Fibroblast of the aortic adventitia (primary cell): ENCODE measurements at places on chromosomes 1 and 21. TPM values are rescaled to one million over a fixed set of nuclear protein-coding genes. Genes with fewer than 3 reads are reported as not detected.

The CNR2 gene
- total RNA-seq: under 0.01 TPM in 1 of 2 replicates, not detected in the other

GRCh38 chr1:180542113-180542837, 16.5 kb upstream of the OVAAL start:
- DNase-seq: peak; percentile 51

- DNase-seq: no peak
Measured at GRCh38 chr21:26546446-26547097, 26.5 kb downstream of the CYYR1 start.

DNA sequence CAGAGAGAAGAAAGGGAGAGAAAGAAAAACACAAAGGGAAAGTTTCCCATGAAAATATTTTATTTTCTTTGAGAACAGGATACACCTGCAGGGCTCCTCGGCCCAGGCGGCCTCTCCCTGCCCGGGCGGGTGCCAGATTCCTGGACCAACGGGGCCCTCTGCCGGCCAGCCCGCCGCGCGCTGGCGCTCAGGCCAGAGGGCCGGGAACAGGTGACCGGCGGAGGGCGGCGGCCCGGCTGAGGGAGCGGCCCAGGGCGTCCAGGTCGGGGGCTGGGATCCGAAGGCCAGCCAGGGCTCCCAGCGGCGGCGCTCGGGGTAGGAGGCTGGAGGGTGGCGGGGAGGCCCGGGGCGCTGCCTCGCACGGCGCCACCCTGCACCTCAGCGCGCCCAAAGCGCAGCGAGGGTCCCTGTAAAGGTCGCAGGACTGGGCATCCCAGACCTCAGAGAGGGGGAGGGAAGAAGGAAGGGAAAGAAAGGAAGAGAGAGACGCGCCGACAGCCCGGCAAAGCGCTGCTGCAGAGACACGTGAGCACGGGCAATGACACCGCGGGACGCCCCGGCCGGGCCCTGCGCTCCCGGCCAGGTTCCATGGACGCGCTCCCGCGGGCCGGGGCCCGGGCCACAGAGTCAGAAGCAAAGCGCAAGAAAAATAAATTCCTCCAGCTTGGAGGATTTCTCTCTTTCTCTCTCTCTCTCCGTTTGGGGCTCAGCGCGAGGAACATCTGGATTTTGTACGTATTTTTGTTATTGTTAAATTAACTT, 927 bp downstream of the WNT9A start:
- DNase-seq: peak; percentile 63

- no peak for DNase-seq
Measured at GRCh38 chr1:27241677-27242076, 7.2 kb downstream of the WDTC1 start.

GRCh38 chr21:26124421-26124833, 46.1 kb downstream of the APP start:
- peak; percentile 53 for DNase-seq

DNA sequence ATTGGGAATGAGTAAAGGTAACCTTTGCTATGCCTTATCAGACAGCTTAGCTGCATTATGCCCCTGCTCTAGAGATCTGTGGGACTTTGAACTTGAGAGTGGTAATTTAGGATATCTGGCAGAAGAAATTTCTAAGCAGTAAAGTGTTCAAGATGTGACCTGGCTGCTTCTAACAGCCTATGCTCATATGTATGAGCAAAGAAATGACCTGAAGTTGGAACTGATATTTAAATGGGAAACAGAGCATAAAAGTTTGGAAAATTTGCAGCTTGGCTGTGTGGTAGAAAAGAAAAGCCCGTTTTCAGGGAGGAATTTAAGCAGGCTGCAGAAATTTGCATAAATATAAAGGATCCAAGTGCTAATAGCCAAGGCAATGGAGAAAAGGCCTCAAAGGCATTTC, 90.4 kb downstream of the HHIPL2 start:
- no peak for DNase-seq

The SH2D2A gene
- not detected in 2 replicates for total RNA-seq

GRCh38 chr21:45294509-45295291, 7.0 kb upstream of the POFUT2 start:
- peak; percentile 97 for DNase-seq

DNA sequence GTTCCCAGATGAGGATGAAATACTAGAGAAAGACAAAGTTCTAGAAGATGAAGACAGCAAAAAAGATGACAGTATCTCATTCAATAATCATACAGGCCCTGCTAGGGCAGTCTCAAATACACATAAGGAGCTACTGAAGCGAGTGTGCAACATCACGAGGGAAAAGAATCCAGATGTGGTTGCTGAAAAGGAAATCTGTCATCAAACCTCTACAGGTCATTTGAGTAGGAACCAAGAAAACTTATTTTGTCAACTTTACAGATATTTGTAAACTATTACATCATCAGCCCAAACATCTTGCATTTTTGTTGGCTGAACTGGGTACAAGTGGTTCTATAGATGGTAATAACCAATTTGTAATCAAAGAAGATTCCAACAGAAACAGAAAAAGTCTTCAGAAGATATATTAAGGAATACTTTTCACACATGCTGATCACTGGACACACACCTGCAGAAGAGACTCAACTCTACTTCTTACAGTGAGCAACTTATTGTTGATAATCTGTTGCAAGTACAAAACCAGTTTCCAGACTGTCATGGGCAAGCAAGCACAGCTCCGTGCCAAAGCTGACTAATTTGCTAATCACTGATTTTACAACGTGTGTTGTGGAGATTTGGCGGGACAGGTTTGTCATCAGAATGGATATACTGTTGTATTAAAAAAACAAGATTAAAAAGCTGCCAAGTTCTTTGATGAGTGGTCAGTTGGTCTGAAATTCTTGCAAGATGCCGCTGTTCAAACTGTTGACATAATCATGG, 42.1 kb downstream of the TRIM33 start:
- no peak for DNase-seq

- DNase-seq: no peak
Measured at GRCh38 chr1:176742322-176742721, 279.3 kb downstream of the PAPPA2 start.

The KCNE2 gene
- not detected in 2 replicates for total RNA-seq

The LCE6A gene
- not detected in 2 replicates for total RNA-seq

GRCh38 chr1:167909691-167910180, 4.2 kb downstream of the ADCY10 start:
- no peak for DNase-seq

- no peak for DNase-seq
Measured at GRCh38 chr1:38701088-38701487, 158.5 kb downstream of the RRAGC start.

The TIAM1 gene
- total RNA-seq: 7.8 and 15.1 TPM in 2 replicates

DNA sequence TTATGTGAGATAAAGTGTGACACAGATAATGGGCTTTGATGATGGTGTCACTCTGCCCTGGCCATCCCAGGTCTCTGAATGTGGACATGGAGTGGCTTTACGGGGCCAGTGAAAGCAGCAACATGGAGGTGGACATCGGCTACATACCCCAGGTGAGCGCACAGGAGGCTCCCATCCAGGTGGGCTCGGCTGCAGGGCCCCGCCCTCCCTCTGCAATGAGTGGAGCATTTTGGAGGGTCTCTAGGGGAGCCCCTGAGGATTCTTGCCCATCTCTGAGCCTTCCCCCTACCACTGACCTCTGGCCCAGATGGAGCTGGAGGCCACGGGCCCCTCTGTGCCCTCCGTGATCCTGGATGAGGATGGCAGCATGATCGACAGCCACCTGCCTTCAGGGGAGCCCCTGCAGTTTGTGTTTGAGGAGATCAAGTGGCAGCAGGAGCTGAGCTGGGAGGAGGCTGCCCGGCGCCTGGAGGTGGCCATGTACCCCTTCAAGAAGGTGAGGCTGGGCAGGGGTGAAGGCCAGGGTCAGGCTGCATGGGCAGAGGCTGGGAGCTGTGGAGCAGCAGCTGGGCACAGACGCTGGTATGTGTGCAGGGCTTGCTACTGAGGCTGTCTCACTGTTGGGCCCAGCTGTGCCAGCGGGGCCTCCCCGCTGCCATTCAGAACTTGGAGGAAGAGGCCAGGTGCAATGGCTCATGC, 8.2 kb upstream of the MTFR1L start:
- no peak for DNase-seq

- no peak for DNase-seq
Measured at GRCh38 chr1:84827976-84828375, 65.0 kb downstream of the LPAR3 start.

GRCh38 chr1:182839209-182840066, at the start of gene DHX9:
Gene DHX9 (plus strand): TSS chr1:182839347. CDS start chr1:182842567, 3,220 bp downstream.
- DNase-seq: peak; percentile 86

DNA sequence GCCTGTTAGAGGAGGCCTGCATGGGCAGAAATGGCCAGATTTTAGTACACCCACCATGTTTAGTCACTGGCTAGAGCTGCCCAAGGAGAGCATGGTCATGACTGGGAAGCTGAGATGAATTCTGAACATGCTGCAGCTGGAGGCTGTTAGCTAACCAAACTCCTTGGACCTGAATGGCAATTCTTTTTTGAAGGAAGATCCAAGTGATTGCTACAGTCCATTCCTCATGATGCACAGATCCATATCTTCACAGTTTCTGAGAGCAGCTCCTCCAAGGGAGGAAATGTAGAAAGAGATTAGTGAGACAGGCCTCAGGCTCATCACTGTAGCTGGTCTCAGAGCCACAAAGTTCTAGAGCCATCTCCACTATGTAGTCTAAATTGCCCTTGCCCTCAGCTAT, 11.1 kb downstream of the ZFYVE9 start:
- peak; percentile 35 for DNase-seq

The OR14K1 gene
- total RNA-seq: not detected in 2 replicates

The AQP10 gene
- not detected in 2 replicates for total RNA-seq

GRCh38 chr1:170590921-170591705, 59.1 kb downstream of the GORAB start:
- DNase-seq: no peak

- no peak for DNase-seq
Measured at GRCh38 chr1:176545034-176545639, 82.2 kb downstream of the PAPPA2 start.

GRCh38 chr1:93715529-93716126, 34.0 kb upstream of the BCAR3 start:
- DNase-seq: no peak

The ZNF436 gene
- total RNA-seq: 30.5 and 115 TPM in 2 replicates

DNA sequence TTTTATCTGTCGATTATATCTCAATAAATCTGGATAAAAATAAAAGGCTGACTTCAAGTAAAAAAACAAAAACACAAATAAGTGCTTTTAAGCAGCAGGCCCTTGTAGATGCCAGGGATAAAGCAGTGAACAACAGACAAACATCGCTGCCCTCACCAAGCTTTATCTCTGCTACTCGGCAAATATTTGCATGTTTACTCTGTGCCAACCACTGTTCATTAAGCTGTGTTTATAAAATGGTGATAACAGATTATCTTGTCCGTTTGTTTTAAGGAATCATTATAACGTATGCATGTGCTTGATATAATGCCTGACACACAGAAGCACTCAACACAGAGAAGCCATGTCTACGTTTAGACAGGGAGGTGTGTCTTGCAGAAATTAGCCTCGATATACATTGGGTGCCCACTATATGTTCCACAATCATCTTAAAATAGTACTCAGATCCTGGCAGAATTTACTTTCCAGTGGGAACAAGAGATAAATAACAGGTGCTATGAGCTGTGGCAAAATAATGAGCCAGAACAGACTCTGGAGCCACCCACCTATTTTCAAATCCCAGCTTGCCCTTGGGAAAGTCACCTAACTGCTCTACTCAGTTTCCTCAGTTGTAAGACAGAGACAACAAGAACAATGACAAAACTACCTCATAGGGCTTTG, 47.2 kb downstream of the TRIT1 start:
- DNase-seq: no peak

DNA sequence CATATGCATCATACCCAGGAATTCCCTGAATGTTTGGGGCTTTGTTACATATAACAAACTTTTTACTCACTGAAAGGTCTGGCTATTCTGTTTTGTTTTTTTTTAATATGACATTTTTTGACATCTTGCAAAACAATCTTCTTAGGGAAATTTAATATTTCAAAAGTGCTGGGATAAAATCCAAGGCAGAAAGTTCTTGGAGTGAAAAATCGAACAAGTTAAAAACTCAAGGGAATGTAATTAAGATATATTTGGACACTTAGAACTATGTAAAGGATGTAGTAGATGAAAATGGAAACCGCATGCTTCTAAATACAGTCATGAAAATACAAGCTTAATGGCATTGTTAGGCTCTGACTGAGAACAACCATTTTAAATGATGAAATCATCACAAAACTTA, 8.6 kb downstream of the CHODL start:
- DNase-seq: no peak

DNA sequence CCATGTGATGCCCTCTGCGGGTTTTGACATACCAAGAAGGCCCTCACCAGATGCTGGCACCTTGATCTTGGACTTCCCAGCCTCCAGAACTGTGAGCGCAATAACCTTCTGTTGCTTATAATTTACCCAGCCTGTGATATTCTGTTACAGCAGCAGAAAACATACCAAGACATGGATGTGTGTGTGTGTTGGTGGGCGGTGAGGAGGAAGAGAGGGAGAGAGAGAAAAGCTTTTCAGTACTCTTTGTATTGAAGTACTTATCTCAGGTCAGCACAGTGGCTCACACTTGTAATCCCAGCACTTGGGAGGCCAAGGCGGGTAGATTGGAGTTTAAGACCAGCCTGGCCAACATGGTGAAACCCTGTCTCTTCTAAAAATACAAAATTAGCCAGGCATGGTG, 23.1 kb downstream of the TRAPPC10 start:
- DNase-seq: no peak

- no peak for DNase-seq
Measured at GRCh38 chr1:228009828-228010775, 3.3 kb downstream of the WNT3A start.

DNA sequence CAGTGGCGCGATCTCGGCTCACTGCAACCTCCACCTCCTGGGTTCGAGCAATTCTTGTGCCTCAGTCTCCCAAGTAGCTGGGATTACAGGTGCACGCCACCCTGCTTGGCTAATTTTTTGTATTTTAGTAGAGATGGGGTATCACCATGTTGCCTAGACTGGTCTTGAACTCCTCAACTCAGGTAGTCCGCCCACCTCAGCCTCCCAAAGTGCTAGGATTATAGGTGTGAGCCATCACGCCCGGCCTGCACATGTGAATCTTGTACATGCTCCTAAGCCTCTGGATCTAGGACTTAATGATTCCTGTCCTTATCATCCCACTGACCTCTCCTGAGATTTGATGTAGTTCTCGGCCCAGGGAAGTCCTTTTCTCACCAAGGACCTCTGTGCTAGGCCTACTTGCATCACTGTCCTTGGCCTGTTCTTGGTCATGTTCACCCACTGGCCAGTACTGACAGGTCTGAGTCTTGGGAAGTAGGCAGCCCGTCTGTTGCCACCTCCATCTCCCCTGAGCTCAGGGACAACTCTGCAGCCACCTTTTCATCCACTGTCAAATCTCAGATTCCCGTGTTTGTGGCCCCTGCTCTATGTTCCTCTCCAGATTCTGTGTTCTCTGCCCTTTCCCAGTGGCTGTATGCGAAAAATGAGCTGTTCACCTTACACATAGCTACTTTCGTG, 9.4 kb downstream of the HYI start:
- no peak for DNase-seq
